ENCODE measurements at places on chromosomes 11 and 22.

DNA sequence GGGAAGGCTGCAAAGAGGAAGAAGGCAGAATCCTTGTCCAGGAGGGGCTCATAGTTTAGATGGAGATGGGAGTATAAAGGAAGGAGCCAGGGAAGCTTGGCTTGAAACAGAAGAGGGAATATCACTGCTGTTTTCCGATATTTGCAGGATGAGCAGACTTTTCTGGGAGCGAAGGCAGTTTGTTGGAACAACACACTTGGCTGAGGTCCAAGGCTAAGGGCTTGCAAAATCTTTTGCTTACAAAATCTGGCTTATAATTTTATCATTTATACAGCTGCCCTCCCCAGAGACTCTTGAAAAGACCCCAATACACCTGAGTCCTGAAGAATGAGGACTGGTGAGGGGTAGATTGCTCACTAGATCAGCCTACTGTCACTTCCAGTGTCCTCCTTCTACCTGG, 174.8 kb downstream of the NELL1 start:
- DNase-seq, result no peak

DNA sequence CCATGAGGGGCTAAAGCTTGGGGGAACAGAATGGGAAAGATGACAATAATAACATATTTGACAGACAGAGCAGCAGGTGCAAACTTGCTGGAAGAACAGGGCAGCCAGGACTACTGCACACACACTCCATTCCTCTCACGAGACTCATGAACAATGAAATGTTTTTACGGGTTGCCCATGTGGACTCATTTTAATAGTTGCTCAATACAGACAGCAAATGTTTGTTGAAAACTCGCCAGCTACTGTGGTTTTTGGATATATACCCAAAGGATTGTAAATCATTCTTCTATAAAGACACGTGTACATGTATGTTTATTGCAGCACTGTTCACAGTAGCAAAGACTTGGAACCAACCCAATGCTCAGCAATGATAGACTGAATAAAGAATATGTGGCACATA, 10.3 kb downstream of the SYT13 start:
- DNase-seq, result no peak

DNA sequence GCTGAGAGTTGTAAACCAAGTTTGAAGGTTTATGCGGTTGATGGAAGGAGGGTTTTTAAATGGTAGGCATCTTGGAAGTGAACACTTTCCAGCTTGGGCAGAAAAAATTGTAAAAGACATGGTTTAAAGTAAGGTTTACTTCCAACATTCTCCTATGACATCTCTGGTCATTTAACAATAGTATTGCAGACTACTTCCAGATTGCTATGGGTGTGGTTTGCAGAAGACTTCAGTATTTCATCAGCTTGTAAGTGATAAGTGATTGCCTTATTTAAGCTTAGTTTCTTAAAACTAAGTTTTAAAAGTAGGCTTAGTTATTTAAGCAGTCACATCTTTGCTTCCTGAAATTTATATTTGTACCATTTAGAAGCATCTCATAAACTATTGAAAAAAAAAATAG, 7.2 kb upstream of the STT3A start:
- no peak for DNase-seq

GRCh38 chr22:47299863-47300697, 537.6 kb downstream of the TBC1D22A start:
- DNase-seq, result no peak

DNA sequence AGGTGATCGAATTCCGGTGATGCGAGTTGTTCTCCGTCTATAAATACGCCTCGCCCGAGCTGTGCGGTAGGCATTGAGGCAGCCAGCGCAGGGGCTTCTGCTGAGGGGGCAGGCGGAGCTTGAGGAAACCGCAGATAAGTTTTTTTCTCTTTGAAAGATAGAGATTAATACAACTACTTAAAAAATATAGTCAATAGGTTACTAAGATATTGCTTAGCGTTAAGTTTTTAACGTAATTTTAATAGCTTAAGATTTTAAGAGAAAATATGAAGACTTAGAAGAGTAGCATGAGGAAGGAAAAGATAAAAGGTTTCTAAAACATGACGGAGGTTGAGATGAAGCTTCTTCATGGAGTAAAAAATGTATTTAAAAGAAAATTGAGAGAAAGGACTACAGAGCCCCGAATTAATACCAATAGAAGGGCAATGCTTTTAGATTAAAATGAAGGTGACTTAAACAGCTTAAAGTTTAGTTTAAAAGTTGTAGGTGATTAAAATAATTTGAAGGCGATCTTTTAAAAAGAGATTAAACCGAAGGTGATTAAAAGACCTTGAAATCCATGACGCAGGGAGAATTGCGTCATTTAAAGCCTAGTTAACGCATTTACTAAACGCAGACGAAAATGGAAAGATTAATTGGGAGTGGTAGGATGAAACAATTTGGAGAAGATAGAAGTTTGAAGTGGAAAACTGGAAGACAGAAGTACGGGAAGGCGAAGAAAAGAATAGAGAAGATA, at the start of gene MALAT1:
TSS of gene MALAT1 (plus strand) at position 69 of the 736 bp plus-strand sequence.
- peak; percentile 92 for DNase-seq

DNA sequence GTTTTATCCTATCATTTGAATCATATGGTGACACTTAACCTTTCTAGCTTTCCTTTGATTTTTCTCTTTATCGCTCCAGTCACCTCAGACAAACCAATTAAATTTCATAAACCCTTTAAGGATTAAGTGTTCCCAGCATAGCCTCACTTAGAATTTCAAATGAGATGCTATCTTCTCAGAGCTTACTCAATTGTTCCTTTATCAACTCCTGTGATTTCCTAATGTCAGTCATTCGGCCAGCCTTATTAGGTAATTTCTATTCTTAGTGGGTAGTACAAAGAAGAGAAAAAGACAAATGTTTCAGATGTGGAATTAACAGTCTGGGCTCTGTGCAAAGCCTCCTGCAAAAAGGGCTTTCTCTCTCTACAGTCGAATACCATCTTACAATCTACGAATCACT, 77.1 kb upstream of the CCDC90B start:
- no peak for DNase-seq

GRCh38 chr11:121293288-121293594, 670 bp downstream of the SC5D start:
- no peak for DNase-seq

DNA sequence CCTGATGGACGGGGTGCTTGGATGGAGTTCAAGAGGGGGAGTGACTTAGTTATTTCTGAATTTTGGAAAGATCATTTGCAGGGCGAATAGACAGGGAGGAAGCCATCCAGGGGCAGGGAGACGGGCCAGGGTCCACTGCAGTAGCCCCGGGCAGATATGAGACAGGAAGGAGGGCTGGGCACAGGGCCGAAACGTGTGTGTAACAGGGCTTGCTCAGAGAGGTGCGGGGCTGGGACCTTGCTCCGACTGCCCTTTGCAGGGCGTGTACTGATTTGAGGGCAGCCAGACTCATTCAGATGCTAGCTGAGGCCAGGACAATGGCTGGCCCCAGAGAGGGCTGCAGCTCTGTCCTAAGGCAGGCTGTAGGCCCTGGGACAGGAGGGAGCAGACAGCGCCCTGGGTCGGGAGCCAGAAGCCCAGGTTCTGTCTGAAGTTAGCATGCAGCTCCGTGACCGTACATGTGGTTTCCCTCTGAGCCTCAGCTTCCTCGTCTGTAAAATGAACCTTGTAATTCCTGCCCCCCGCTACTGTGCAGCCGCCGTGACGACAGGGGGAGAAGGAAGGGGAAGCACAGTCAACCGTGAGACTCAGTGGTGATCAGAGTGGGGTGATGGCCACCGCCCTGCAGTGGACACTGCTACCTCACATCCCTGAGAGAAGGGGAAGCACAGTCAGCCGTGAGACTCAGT, 103.4 kb downstream of the PHF21B start:
- DNase-seq, result no peak

DNA sequence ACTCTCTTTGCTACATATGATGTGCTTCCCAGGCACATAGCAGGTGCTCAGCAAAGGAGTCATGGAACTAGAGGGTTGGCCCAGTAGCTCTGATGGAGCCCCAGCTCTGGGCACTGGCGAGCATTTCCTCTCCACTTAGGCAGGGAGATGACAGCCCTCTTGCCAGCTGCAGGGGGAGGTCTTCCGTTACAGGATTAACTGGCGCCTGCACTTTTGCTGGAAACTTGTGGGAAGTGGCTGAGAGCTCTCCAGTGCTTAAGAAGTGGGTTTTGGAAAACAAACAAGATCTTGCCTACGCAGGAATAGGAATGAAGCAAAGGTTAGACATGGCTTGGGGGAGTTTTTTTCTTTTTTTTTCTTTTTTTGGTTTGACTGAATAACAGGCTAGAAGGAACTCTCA, 75.5 kb downstream of the MICAL2 start:
- DNase-seq, result peak; percentile 4

- peak; percentile 56 for DNase-seq
Measured at GRCh38 chr11:8247312-8247711, 16.4 kb downstream of the LMO1 start.

DNA sequence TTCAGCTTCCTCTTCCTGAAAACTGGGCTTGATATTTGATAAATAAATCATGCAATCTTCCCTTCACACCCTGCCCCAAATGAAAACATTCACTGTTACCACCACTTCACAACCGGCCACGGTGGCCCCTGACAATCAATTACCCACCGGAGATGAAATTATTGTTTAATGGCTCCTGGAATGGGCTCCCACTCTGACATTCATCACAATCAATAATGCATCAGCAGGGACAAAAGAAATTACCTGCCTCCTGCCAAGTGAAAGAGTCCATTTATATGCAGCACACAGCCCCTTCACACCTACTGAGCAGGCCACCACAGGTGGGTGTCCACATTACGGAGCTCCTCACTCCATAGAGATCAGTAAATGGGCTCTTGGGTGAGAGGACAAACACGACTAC, 193.5 kb upstream of the SNX19 start:
- DNase-seq, result no peak

- no peak for DNase-seq
Measured at GRCh38 chr11:10524471-10524870, 16.5 kb downstream of the RNF141 start.

DNA sequence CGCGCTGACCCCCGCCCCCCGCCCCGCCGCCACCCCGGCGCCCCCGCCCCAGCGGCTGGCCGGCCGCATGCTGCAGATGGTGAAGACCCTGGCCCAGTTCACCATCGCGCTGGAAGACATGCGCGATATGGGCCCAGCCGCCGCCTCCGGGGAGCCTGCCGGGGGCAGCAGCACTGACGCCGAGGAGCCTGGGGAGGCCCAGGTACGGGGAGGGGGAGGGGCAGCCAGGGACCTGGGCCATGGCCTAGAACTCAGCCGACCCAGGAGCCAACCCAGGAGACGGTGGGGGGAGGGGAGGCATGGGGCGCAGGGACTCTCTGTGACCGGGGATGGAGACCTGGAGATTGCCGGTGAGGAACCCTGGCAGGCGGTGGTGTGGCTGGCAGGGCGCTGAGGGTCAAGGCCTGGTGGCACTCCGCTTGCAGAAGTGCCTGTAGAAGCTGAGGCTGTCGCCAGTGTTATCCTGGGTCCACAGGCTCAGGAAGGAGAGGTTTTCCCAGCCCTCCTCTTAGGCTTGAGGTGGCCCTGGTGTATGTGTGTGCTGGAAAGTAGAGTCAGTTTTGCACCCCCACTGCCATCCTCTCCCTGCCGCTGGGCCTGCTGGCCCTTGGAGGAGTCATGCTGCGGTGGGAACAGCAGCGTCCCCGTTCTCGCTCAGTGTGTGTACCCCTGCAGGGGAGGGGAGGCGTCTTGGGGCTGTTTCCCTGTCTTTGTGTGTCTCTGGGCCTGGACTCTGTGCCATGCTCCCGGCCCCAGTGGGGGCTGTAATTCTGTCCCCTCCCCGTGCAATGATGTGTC, 32.9 kb upstream of the RELT start:
- no peak for DNase-seq

DNA sequence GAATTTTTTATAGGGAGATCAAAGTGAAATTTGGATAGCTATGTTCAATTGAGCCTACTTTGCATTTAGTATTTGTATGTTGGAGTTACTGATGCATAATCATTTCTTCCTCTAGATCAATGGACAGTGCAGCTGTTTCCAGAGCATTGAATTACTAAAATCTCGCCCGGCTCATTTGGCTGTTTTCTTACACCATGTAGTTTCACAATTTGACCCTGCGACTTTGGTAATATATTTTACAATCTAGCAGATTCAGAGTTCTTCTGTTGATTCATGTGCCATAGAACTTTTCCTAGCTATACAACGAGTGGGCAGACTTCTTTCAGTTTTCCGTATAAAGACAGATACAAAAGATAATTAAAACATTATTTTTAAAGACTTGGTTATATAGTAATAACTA, 70.0 kb upstream of the GRIK4 start:
- DNase-seq, result no peak

DNA sequence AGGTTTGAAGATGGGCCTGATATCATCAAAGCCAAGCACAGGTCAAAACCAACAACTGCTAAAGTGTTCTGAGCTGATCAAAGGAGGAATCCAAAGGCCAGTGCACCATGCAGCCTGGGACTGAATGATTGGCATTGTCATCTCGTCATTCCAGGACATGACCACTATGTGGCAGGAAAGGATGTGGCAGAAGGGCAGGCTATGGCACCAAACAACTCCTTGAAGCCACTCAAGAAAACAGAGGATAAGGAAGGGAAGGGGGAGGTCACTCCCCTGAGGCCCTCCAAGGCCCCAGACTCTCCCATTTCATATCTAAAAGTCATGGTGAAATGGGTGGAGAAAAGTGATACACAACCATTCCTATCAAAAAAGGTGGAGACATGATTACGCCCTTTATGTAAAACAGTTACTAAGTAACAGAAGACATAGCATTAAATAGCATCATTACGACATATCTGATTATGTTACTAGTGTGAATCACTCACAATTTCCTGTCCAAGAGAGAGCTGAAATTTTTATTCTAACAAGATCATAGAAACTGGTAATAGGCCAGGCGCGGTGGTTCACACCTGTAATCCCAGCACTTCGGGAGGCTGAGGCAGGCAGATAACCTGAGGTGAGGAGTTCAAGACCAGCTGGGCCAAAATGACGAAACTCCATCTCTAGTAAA, 49.3 kb downstream of the AHNAK start:
- peak; percentile 13 for DNase-seq

GRCh38 chr11:18492888-18493287, 33.9 kb downstream of the TSG101 start:
- DNase-seq, result no peak

DNA sequence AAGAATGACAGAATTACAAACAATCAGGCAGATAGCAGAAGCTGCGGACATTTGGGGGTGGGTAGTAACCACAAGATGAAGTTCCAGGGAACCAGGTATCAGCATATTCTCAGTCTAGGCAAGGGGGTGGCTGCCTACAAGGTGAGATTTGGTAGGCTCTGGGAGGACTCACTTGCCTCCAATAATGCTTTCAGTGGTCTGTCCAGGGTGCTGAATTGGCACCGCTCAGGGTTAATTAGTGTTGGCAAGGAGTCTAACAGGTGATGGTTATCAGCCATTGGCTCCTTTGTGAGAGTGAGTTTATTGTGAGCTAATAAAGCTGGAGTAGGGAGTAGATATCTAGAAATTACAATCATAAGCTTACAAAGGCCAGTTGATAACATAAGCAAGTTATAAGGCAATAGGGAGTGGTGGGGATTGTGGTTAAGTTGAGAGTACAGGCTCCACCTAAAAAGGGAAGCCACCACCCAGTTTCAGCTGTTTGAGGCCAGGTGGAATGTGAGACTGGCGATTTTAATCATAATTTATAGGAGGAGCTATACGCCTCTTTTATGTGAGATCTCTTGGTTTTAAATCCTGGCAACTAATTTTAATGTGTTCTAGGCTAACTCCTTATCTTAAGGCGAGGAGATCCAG, 320.5 kb downstream of the MIAT start:
- no peak for DNase-seq

- no peak for DNase-seq
Measured at GRCh38 chr11:111302298-111302697, 4.0 kb downstream of the POU2AF3 start.

Measured in Kasumi-1 (cell line).